Esophagus squamous epithelium (tissue), 5 donors: ENCODE measurements at places on chromosomes 11 and 22.

DNA sequence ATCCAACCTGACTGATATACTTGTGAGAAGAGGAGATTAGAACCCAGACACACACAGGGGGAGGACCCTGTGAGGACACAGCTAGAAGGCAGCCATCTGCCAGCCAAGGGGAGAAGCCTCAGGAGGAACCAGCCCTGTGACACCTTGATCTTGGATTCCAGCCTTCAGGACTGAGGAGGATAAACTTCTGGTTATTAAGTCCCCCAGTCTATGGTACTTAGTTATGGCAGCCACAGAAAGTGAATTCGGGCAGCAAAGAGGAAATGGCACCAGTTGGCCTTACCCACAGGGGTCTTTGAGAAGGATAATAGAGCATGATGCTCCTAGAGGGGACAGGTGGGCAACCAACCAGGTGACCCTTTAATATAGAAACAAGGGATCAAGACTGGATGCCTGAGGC lies 49.4 kb downstream of the ASCL2 start:
- DNase-seq: no peak

DNA sequence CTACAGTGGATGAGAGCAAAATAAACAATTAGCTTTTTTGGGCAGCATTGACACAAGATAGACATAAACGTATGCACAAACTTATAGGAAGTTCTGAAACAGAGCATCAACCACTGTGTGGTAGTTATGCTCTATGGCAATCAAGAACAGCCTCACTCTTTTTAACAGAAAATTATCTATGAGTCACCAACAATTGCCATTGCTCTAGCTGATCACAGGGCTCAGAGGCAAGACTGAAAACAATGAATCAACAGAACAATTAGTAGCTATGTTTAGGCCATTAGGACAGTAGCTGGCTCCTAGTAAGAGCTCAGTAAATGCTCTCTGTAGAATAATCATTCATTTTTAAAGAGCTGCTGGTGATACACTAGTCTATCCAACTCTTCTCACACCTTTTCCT lies 34.9 kb upstream of the PICALM start:
- no peak for DNase-seq

DNA sequence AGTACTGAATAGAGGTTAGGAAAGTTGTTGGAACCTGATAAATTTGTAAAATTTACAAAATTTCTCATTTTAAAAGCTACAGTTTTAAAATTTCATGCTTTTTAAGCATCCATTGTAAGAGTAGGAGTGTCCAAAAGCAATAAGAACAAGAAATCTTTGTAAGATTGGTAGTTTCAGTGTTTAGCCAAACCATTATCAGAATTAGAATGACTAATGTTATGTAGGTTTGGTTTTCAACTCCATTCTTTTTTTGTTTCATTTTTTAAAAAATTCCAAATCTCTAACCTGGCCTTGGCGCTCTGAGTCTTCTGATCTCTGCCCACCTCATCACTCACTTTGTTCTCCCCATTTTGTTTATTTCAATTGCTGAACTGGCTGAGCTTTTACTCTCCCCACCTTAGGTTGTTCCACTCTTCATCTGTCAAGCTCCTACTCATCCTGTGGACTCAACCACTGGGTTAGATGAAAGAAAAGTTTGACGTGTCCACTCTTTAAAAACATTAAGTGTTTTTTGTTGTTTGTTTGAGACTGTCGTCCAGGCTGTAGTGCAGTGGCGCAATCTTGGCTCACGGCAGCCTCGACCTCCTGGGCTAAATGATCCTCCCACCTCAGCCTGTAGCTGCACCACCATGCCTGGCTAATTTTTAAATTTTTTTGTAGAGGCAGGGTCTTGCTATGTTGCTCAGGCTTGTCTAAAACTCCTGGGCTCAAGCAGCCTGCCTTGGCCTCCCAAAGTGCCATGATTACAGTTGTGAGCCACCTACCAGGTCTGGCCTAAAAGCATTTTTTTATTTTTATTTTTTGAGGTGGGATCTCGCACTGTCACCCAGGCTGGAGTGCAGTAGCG lies 14.0 kb downstream of the EP300 start:
- DNase-seq: no peak

DNA sequence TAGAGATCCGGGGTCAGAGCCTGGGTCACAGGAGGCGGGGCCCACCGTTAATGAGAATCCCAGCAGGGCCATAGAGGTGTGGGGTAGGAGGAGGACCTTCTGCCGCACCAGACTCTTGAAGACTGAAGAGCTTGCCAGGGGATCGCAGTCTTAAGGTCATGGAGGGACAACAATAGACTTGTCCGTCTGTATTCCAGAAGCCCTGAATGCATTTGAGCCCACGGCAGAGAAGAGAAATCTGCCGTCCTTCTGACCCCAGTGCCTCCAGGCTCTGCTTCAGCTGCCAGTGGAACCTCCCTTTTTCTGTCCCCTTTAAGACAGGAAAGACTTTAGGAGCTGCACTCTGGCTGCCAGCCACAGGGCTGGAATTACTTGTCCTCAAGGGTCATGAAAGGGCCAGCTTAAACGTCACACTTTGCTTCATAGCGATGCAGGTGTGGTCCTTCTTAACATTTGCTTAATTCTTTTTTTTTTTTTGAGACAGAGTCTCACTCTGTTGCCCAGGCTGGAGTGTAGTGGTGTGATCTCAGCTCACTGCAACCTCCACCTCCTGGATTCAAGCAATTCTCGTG lies 15.5 kb upstream of the ST3GAL4 start:
- no peak for DNase-seq

DNA sequence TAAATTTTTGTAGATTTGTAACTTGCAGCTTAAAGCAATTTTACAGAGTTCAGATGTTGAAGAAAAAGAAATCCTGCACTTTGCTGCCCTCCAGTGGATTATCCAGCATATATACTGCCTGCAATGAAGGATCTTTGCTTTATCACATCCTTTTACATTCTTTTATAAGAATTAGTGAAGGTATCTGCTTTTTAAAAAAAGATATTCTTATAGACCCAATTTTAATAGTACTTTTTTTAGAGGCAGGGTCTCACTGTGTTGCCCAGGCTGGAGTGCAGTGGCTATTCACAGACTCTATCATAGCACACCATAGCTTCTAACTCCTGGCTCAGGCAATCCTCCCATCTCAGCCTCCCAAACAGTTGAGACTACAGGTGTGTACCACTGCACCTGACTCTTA lies 60.7 kb downstream of the TTC17 start:
- no peak for DNase-seq

DNA sequence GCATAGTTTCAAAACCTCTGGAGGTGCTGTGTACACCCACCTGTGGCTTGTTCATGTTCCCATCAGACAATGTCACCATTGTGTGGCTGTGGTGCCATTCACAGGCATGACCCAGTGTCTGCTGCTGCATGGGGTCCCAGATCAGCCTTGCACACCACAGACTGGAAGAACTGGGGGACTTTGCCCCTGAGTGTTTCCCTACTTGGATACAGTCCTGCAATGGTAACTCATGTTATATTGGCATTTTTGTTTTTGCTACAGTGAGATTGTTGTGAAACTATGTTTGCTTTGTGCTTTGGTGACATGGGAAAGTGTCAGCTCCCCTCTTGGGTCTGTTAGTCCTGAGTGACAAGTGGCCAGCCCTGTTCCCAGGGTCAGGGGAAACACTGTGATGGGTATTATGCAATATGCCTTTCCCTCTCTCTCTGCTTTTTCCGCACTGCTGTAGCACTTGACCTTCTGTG lies 108.8 kb downstream of the NAV2 start:
- no peak for DNase-seq

DNA sequence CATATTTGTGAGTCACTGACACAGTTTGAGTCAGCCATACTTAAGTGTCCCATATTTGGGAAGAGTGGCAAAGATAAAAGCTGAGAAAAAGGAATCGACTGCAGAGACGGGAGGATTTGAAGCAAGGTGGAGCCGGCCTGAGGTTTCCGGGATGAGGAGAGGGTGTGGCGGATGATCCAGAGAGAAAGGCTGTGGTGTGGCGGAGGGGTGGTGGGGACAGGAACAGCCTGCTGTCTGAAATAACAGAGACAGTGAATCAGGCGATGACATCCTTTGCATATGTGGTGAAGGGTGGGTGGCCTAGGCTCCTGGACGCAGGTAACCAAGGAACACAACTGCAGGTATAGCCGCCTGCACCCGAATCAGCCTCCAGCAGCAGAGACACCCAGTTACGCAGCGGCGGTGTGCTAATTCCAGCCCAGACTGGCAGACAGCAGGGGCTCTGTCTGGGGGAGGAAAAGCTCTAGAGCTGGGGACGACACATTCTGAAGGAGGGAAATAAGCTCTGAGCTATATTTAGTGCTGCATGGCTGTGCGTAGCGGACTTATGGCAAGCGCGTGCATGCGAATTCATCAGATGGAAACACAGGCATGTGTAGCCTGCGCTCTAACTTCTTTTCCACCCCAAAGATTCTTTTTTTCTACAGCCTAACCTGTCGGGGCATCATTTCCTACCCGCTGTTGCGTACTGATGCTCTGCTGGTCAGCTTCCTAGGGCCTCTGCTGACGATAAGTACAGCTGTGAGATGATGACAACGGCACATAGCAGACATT lies 62.7 kb upstream of the BARX2 start:
- no peak for DNase-seq

DNA sequence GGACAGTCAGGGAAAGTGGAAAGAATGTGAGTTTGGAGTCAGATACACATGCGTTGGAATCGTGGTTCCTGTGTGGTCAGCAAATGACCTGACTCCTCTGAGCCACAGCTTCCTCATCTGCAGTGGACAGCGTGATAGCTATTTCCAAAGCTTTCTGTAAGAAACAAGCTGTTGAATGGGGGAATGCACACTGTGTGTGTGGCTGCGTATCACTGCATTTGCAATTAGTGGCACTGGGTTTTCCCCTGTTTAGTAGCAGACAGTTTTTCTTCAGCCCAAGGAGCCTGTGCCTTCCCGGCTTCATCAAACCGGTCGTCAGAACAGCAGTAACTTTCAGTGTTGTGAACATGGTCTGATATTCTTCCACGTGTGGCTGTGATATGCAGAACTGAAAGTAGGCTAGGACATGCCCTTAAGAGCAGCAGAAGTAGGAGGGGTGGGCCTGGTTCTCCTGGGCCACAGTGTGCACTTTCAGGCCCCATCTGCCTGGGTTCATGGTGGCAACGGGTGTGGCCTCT lies 121.5 kb downstream of the RRAS2 start:
- no peak for DNase-seq

DNA sequence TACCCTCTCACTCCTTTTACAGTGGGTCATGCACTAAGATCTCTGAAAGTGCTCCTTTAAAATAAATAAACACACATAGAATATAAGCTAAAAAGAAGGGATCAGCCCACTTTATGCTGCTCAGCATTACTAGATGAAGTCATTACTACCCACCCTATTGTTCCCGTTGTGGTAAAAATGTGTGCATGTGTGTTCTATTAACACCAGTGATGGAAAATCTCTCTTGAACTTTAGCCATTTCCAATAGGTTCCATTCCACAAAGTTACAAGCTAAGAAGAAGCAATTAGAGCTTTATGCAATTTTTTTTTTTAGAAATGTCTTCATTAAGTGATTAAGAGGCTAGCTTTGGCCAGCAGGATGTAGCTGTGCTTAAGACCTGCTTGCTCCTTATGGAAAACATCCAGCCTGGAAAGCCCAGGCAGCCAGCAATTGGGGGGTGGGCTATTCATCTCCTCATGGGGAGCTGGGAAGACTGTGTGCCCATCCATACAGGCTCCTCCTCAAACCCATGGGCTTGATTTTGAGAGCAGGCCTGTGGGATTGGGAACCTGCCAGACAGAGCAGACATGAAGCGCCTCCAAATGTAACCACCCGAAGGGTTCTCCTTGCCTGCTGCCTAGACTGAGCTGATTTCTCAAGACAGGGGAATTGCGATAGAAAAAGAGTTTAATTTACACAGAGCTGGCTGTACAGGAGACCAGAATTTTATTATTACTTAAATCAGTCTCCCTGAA lies 92.9 kb upstream of the PARVA start:
- DNase-seq: no peak

GRCh38 chr22:44449061-44449682 lies 48.9 kb downstream of the RTL6 start:
- DNase-seq: no peak

- DNase-seq: no peak
Measured at GRCh38 chr22:17143826-17144225, 15.3 kb downstream of the HDHD5 start.

- DNase-seq: no peak
Measured at GRCh38 chr11:110379261-110379660, 50.5 kb upstream of the FDX1 start.

DNA sequence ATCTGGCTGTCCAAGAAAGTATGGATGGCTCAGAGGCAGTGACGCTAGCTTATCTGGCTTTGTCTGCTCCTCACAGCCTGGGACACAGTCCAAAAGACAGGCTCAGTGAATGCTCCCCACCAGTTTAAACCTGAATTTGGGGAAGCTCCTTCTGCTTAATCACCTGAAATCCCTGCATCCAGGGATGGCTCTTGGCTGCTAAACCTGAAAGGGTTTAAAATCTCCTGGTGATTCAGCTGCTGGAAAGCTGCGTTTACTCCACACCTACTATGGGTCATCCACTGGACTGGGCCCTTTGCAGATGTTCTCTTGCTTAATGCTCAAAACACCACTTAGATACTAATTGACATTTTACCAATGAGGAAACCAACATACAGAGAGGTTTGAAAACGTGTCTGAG lies 302.0 kb upstream of the NARS2 start:
- no peak for DNase-seq

DNA sequence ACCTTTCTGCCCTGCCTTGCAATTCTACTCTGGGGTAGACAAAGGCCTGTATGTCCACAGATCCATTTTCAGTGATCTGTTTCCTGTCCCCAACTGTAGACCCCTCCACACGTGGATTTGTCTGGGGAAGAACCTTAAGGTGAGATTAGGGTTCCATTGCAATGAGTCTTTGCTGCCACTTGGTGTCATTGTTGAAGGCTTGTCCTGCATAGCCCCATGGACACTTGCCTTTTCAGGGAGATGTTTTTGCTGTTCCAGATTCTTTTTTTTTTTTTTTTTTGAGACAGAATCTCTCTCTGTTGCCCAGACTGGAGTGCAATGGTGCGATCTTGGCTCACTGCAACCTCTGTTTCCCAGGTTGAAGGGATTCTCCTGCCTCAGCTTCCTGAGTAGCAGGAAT lies 21.8 kb downstream of the SERPING1 start:
- DNase-seq: no peak

- no peak for DNase-seq
Measured at GRCh38 chr11:113270080-113270479, 44.3 kb upstream of the TTC12 start.

GRCh38 chr11:6526411-6527135 lies 29.5 kb downstream of the DNHD1 start:
- DNase-seq: no peak

- no peak for DNase-seq
Measured at GRCh38 chr11:19781351-19781750, 68.7 kb downstream of the NAV2 start.

DNA sequence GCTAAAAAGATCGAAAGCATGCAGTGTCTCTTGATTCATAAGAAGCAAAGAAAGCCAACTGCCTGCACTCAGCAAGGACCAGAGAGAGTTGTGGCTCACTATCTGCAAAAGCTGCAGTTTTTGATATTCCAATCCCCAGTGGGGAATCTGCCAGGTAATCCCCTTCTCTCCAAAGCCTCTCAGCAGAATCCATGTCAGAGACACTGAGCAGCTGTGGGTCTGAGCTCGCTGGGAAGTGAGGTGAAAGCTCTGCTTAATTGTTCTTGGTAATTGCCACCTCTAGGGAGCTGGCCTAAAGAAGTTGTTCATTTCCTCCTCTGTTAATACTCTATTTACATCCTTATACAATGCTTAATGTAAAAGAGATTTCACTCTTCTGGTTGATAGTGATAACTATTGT lies 261.3 kb upstream of the LRRC4C start:
- no peak for DNase-seq

- DNase-seq: no peak
Measured at GRCh38 chr22:42039271-42039670, 31.3 kb downstream of the NAGA start.
